ENCODE measurements at places on chromosomes 5 and 9.

DNA sequence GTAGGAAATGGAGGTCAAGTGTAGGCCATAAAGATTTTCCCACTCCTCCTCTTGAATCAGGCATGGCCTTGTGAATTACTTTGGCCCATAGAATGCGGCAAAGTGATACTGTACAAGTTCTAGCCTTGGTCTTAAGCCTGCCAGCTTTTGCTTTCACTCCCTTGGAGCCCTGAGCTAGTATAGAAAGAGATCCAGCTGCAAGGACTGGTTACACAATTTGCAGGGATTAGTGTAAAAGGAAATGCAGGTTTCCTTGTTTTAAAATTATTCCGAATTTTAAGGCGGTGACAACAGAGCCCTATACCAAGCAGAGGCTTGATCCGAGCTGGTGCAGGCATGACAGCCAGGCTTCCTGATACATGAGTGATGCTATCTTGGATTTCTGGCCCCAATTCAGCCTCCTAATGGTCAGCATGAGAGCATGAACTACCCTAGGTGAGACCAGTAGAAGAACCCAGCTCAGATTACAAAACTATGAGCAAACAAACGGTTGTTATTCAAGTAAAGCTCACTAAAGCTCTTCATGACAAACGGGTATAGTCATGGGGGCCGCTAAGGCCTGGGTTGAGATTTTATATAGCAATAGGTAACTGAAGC lies 257.9 kb downstream of the DOCK8 start:
- no peak for DNase-seq

GRCh38 chr5:40556811-40557210 lies 122.9 kb upstream of the PTGER4 start:
- no peak for DNase-seq

GRCh38 chr9:8879284-8879683 lies 1079.7 kb upstream of the DMAC1 start:
- no peak for DNase-seq

DNA sequence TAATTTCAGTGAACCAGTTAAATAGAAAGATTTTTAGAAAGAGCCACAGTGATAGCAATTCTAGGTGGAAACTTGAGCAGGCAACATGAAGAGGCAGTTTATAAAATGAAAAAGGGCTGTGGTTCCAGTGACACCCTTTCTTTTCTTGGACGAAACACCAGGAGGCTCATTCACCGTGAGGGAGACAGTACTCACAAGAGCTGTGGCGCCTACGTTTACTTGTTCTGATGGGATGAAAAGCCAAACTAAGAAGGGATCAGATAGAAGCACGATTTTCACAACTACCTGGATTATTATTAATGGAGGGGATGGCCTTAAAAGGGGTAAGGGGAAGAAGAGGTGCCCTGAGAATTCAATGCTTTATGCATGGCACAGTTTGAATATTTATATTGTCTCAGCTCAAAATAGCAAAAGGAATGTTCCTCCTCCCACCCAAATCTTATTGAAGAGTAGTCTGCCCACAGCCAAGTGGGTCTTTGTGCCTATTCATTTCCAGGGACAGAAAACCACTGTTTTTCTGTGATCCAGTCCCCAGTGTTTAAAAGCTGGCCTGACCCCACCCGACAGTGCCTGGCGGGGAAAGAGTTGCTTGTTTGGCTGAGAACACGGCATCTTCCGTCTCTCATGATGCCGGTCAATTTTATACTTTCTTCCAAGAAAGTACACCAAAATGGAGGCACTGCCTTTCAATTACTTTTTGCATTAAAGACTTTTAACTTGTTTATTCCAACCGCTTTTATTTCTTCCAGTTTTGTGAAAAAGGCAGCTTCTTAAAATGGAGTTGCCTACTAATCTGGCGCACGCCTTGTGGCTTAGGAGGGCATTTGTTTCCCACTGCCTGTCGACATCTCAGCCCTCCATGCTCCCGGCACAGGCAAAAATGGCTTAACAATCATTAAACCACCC lies 51.9 kb downstream of the HABP4 start:
- DNase-seq = no peak

DNA sequence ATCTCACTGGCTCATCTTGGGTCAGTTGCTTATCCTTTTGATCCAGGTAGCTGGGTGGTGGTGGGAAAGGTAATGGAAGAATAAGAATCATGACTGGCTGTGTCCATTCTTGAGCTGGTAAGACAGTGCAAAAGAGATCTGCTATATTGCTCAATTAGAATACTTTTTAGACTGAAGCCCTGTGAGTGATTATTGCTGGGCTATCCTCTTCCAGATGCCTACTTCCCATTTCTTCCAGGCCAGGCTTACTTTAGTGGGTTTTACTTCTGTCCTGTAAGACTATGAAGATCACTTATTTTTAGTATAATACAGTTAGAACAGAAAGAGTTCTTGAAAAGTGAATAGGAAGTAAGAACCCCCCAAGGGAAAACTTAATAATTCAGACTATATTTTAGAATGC lies 7.2 kb downstream of the MARCHF6 start:
- DNase-seq = no peak

All from CD4-positive, alpha-beta T cell treated with Interleukin-4 for 1 hour (primary cell).